ENCODE measurements at places on chromosomes 2 and 18.

GRCh38 chr2:65388596-65389390, 43.6 kb downstream of the SPRED2 start:
- DNase-seq: peak; percentile 44

GRCh38 chr2:99537910-99538485, 48.2 kb upstream of the REV1 start:
- no peak for DNase-seq

GRCh38 chr2:64525317-64525613, 1.1 kb downstream of the AFTPH start:
- DNase-seq: no peak

DNA sequence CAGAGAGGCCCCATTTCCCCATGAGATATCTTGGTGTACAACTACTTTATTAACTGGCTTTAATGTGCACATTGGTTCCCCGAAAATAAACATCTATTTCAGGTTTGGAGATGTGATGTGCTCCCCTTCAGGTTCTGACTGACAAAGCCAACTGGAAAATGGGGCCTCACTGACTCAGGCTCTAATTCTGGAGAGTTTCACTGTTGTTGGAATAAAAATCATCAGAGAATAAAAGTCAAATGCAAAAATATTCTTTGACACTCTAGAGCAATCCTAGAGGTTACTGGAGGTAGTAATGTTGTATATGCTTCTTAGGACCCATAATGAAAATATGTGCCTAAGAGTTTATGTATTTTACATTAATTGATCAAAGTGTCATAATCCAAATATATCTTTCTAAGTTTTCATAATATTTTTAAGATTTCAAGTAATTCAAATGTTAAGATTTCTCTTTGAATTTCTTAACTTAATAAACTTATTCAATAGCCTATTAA, 189.9 kb upstream of the COL3A1 start:
- no peak for DNase-seq

DNA sequence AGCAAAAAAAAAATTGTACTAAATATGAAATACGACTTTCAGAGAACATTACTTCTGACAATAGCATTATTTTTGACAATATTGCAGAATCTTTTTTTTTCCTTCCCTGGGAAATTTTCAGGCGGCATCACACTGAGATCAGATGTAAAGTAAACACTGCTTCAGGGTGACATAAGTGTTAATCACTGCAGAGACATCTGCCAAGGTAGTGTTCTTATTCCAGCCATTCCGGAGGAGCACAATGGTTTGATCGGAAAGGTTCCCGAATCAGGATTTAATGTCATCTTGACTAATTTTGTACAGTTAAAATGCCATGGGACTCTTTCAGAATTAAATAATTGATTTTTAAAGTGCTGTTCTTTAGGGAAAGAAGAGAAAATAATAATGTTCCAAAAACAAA, 56.7 kb upstream of the ZNF236 start:
- peak; percentile 58 for DNase-seq

- no peak for DNase-seq
Observed at GRCh38 chr18:23213200-23213599, 77.9 kb downstream of the CABLES1 start.

GRCh38 chr2:197477797-197478196, 21.8 kb downstream of the HSPD1 start:
- no peak for DNase-seq
